Activated CD4-positive, alpha-beta T cell treated with anti-CD3 and anti-CD28 coated beads, Interleukin-2, amount 10 ng/mL, durations not matched to agents 7 days and 5 days (primary cell): ENCODE measurements at places on chromosomes 2 and 18.

- no peak for DNase-seq
Observed at GRCh38 chr2:215845839-215846586, 167.3 kb downstream of the MREG start.

DNA sequence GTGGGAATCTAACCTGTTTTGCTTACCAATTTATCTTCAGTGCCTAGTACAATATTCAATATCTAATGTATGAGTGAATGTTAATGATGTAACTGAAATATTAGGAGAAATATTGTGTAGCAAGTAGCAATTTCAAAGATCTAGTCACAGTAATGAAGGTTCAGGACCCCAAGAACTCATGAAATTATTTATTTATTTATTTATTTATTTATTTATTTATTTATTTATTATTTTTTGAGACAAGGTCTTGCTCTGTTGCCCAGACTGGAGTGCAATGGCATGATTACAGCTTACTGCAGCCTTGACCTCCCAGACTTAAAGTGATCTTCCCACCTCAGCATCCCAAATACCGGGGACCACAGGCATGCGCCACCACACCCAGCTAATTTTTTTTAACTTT is 126.9 kb downstream of the KCNJ3 start:
- no peak for DNase-seq

- DNase-seq: no peak
Observed at GRCh38 chr2:225130093-225130492, 87.8 kb upstream of the DOCK10 start.

GRCh38 chr18:75170916-75171315 is 38.0 kb downstream of the PTGR3 start:
- DNase-seq: no peak

DNA sequence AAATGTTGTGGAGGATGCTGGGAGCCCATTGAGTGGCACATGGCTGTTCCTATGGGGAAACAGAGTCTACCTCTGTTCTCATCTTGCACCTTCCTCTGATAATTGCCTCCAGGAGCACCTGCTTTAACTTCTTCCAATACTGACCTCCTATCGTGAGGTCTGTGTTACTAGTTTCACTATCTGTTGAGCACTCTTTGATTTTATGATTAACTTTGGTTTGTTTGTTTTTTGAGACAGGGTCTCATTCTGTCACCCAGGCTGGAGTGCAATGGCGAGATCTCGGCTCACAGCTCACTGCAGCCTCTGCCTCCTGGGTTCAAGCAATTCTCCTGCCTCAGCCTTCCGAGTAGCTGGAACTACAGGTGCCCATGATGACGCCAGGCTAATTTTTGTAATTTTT is 12.1 kb upstream of the RFX8 start:
- DNase-seq: no peak

- DNase-seq: no peak
Observed at GRCh38 chr2:162103443-162104009, 29.5 kb upstream of the DPP4 start.

- no peak for DNase-seq
Observed at GRCh38 chr2:126973745-126974144, 75.1 kb downstream of the TEX51 start.

DNA sequence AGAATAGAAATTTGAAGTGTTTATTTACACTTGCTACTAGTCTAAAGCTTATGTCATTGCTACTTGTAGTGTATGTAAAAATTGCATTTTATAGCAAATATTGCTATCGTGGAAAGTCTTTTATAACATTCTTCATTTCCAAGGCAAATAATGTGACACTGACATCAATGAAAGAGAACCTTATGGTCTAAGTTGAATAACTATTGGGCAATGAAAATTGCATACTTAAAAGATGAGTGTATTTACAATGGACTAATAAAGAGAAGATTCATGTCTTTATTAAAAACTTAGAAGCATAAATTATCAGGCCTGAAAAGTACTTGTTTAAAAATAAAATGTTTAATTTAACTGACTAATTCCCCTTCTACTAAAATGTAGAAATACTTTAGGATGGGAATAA is 82.2 kb downstream of the LRP1B start:
- no peak for DNase-seq

- DNase-seq: no peak
Observed at GRCh38 chr18:47287911-47288585, 36.6 kb upstream of the SKOR2 start.

DNA sequence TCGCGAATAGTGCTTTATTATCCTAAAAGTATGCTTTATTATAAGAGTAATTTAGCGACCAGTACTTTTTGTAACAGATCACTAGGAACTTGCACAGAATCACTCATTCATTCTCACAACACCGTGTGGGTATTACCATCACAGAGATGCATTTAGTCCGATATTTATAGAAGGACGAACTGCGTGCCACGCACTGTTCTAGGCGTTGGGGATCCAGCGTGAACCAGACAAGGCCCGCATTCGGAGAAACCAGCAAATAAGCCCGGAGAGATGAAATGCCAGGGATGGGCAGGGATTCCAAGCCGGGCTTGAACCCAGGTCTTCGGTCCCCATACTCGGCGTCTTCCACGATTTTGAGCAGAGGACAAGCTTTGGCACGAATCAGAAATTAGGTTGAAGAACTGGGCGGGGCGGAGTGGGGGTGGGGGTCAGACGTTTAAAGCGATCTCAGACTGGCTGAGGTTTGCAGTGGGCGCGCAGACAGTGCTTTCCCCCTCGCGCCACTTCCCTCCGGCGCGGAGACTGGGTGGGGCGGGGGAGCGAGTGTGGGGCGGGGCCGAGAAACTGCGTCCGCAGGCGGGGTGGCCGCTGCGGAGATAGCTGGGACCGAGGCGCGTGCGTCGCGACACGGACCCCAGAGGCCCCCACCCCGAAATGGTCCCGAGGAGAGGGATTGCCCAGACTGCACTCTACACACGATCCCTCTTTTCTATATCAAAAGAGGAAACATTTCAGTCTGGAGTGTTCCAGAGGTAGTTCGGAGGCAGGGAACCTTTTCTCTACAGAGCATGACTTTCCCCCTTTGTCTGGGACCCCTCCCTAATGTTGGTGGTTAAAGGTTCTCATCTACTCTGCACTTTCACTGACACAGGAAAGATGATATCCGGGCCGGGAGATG is 1.1 kb upstream of the CXCR4 start:
- peak; percentile 78 for DNase-seq

GRCh38 chr2:26178746-26179436 is 6.0 kb downstream of the GAREM2 start:
- no peak for DNase-seq

- DNase-seq: no peak
Observed at GRCh38 chr2:120348737-120349439, 3.0 kb downstream of the INHBB start.

DNA sequence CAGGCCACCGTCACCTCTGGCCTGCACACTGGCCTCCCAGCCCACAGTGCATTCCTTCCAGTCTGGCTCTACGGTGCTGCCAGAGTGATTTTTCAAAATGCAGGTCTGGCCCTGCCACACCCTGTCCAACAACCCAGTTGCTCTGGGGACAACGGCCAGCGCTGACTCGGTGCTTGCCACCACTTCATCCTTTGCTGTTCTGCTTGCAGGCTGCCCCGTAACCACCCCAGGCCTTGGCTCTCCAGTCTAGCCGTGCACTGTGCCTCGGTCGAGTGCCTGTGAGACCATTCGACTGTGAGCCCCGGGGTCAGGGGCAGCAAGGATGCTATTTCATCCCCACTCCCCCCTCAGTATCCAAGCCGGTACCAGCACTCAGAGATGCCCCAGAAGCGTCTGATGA is 262.6 kb downstream of the KLHL29 start:
- DNase-seq: no peak

GRCh38 chr2:57444752-57445430 is 601.7 kb upstream of the VRK2 start:
- no peak for DNase-seq

DNA sequence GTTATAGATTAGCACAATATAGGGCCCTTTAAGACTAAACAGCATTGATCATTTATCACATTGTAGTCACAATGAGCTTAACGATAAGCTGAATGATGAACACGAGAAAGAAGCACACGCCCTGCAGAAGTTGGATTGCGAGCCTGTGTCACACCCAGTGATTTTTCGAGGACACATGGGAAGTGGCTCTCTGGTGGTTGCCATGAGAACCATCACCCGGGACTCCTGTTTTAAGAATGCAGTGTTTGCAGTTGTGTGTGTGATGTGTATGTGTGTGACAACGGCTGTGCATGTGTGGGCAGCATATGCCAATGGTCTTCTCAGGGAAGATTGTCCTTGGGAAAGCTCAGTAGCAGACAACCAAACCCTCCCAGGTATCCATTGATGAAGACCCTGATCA is 69.2 kb downstream of the PDCL3 start:
- DNase-seq: no peak

- no peak for DNase-seq
Observed at GRCh38 chr2:239167766-239168444, 232.9 kb downstream of the HDAC4 start.

GRCh38 chr18:43592269-43592668 is 315.0 kb upstream of the SYT4 start:
- no peak for DNase-seq

DNA sequence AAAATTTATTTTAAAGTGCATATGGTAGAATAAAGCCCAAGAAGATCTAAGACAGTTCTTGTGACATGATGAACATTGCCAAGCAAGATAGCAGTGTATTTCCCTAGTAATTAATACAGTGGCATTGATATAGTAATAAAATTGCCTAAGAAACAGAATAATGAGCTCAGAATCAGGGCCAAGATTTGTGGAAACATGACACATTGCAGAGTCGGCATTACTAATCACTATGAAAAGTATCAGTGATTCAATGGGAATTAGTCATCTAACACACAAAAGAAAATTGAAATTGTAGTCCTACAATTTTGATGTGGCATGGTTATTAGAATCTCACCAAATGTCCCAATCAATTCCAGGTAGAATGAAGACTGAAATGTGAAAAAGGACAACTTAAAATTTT is 243.0 kb upstream of the CYRIA start:
- DNase-seq: no peak

GRCh38 chr2:183390109-183390508 is 265.9 kb downstream of the NUP35 start:
- DNase-seq: no peak

DNA sequence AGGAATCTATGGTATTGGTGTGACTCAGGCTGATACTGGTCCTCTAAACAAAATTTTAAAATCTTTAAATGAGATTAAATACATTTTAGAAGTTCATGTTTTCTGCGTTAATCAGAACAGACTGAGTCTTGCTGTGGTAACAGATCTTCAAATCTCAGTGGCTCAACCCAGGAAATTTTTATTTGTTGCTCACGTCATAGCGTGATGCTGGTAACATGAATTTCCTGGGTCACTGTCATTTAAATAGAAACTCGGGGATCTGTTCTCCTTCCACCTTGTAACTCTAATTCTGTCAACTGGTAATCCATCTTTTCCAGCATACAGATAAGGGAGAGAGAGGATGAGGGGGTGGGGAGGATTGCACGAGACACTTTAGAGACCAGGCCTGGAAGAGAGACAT is 90.0 kb downstream of the CDC42EP3 start:
- no peak for DNase-seq

- DNase-seq: no peak
Observed at GRCh38 chr2:235416858-235417499, 76.9 kb upstream of the AGAP1 start.

DNA sequence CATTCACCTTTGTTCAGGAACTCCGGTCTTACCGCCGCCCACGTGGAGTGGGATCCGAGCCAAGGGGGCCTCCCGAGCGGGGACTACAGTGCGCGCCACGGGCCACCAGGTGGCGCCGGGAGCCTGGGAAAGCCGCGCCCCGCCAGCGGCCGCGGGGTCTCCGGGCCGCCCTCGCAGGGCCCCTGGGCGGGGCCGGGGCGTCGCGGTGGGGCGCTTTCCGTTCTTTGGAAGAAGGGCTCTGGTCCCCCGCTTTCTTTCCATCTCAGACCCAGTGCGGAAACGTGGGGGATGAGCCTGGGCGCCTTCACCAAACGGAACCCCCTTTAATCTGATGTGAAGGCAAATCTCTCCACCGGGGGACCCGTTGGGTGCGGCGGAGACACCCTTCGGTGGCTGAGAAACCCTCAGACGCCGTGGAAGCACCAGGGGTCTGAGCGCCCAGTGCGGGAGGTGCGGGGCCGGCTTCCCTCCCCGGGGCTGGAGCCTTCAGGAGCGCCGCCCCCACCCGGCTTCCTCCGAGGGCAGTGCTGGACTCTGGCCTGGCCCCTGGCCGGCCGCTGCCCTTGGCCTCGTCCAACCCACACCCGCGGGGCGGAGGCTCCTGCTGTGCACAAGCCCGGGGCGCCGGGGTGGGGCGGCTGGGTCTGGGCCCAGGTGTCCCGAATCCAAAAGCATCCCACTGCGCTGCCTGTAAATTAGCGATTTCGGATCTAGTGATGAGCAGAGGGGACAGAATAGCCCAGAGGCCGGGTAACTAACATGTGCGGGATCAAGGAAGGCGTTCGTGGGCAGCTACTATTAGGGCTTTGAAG is 44.6 kb downstream of the GORASP2 start:
- peak; percentile 77 for DNase-seq

GRCh38 chr2:232142049-232142448 is 180.5 kb downstream of the DIS3L2 start:
- DNase-seq: peak; percentile 17

GRCh38 chr2:31764169-31764568 is 183.4 kb upstream of the SRD5A2 start:
- DNase-seq: no peak

DNA sequence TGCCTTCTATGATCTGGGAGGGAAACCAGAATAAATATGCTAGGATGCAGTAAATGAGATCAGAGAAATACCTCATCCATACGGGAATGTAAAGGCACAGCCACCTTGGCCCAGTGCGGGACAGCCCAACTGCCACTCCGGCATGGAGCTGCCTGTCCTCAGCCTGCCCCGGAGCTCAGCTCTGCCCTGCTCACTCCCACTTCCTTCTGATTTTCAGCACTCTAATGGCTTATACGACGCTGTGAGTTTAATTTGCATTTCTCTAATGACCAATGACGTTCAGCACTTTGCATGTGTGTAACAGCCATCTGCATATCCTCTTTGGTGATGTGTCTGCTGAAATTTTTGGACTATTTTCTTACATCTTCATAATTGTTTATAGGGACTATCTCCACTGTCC is 172.5 kb upstream of the RAB6C start:
- DNase-seq: no peak

DNA sequence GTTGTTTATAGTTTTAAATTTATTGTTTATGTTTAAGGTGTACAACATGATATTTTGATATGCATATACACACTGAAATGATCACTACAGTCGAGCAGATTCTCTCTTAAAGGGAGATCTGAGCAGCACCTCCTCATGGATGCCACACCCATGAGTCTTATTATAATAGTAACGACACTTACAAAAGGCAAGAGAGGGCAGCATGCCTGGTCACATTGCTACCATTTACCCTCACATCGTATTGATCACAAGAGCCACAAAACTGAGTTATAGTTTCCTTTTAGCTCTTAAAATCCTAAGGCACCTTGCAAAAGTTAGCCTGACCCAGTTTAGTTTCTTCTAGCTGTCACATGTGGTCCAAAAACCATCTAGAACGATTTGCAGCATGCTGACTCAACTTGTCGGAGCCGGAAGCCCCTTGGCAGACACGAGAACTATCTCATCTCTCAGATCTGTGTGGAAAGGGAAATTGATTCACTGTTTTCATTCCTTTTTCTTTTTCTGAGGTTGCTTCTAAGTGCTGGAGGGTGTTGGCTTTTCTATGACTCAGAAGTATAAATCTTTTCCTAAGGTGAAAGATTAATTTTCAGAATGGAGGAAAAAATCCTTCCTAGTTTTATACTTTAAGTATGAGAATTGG is 85.3 kb downstream of the CDC42EP3 start:
- peak; percentile 77 for DNase-seq

GRCh38 chr2:128291161-128291843 is 27.4 kb downstream of the HS6ST1 start:
- no peak for DNase-seq

- DNase-seq: no peak
Observed at GRCh38 chr2:61900281-61900680, 5.2 kb upstream of the COMMD1 start.

GRCh38 chr2:138814123-138814898 is 34.1 kb upstream of the NXPH2 start:
- no peak for DNase-seq
